ENCODE measurements at places on chromosomes 2 and 18. TPM values are rescaled to one million over a fixed set of nuclear protein-coding genes. Genes with fewer than 3 reads are reported as not detected.

- no peak for DNase-seq
- no peaks in the 10 kb centered on the region for H3K36me3 ChIP-seq
- no peak overlapping the region for H3K4me3 ChIP-seq
- no peaks in the 10 kb centered on the region for H3K27me3 ChIP-seq
Measured at GRCh38 chr18:57297306-57297705, 55.1 kb upstream of the ST8SIA3 start.

DNA sequence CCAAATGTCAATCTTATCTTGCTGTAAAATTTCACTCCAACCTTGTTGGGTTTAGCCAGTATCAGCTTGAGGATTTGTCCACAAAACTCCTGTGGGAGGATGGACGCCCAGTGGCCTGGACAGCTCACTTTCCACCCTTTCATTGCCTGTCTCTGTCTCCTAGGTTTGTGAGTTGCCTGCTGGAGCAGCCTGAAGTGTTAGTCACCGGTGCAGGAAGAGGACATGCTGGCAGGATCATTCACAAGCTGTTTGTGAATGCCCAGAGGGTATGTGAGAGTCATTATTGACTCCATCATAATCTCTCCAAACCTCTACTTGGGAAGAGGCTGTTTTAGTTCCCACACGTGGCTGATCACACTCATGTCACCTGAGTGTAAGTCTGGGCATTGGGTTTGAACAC, 112.3 kb downstream of the RAB3GAP1 start:
- H3K4me3 ChIP-seq: no peak overlapping the region
- H3K36me3 ChIP-seq: peaks cover 45% of the 10 kb centered on the region
- H3K27me3 ChIP-seq: no peaks in the 10 kb centered on the region
- H3K27ac ChIP-seq: no peak overlapping the region
- H3K4me1 ChIP-seq: no peaks in the 10 kb centered on the region

- peaks cover 13% of the 10 kb centered on the region for H3K4me1 ChIP-seq
- no peaks in the 10 kb centered on the region for H3K36me3 ChIP-seq
Measured at GRCh38 chr2:170013802-170014551, 164.0 kb upstream of the MYO3B start.

- DNase-seq: no peak
- no peaks in the 10 kb centered on the region for H3K27me3 ChIP-seq
- H3K4me1 ChIP-seq: no peaks in the 10 kb centered on the region
- no peak overlapping the region for H3K4me3 ChIP-seq
Measured at GRCh38 chr2:56231361-56231760, 47.6 kb downstream of the CCDC85A start.

The TNFAIP6 gene
- 12.0 TPM for total RNA-seq

DNA sequence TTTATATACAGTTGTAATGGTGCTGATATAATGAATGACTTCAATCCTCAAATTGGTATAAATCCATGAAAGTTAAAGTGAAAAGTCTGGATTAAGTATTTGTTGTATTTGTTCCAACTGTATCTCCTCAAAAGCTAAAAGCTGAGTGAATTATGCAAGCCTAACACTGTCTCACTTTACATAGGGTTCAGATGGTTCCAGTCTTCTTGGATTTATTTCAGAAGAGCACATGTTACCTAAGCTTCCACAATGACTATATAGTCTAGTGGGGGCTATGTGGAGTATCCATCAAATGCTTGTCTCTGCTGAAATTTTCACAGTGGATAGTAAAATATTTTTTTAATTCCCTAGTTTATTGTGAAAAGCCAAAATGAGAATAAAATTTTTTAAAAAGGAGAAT, 13.0 kb downstream of the MCEE start:
- peaks cover 14% of the 10 kb centered on the region for H3K36me3 ChIP-seq
- H3K4me3 ChIP-seq: no peak overlapping the region
- no peaks in the 10 kb centered on the region for H3K27me3 ChIP-seq
- DNase-seq: no peak
- no peak overlapping the region for H3K27ac ChIP-seq

DNA sequence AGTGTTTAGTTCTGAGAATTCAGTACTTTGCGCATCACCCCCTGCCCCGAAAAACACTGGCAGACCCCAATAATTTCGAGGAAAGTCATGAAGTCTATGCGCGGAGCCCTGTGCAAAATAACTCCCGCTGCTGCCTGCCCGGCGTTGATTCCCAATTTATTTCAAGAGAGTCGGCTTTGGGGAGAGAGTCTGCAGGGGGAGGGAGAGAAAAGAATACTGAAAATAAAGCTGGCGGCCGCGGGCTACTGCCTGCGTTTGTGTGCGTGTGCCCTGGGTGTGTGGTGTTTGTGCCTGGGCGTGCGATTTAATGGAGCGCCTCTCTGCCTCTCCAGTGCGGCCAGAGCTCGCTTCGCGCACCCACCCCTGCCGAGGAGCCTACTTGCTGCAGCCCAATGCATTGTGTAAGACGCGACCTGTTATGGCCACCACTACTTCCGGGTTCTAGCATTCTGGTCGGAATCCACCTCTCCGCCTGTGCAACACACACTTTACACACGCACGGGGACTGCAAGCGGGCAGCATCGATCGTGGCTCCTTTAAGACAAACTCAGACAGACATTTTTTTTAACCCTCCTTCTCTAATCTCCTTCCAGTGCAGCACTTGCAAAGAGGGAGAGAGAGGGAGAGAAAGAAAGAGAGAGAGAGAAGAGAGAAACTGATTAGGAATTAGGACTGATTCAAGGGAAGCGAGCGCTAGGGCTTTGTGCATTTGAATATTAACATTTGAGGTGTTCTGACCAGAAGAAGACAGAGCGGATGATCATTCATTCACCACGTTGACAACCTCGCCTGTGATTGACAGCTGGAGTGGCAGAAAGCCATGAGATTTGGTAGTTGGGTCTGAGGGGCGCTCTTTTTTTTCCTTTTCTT, at the start of gene MEIS1:
TSS of gene MEIS1 (plus strand) at position 447 of the 870 bp plus-strand sequence. CDS start 732 bp downstream, outside the sequence.
- H3K27ac ChIP-seq: peak within 1 kb of the TSS; percentile 99
- H3K4me3 ChIP-seq: peak within 1 kb of the TSS; percentile 75
